PC-3 (cell line): ENCODE measurements at places on chromosomes 5 and 9. TPM values are rescaled to one million over a fixed set of nuclear protein-coding genes. Genes with fewer than 3 reads are reported as not detected.

The SOX30 gene
- 0.51 TPM in 1 of 2 replicates, not detected in the other for total RNA-seq

The SURF4 gene
- total RNA-seq = 161 and 173 TPM in 2 replicates

The ARL14EPL gene
- total RNA-seq = not detected in 2 replicates

The RNF180 gene
- total RNA-seq = 5.1 and 5.4 TPM in 2 replicates

The IL9 gene
- not detected in 2 replicates for total RNA-seq

The PCDHGA4 gene
- 0.04 TPM in 1 of 2 replicates, not detected in the other for total RNA-seq

The PLCXD3 gene
- 5.0 TPM in 2 replicates for total RNA-seq

The IRX2 gene
- 10.4 and 13.2 TPM in 2 replicates for total RNA-seq

The PCDHB10 gene
- total RNA-seq = 0.33 and 0.35 TPM in 2 replicates

The PCDHGB6 gene
- total RNA-seq = 1.1 and 1.8 TPM in 2 replicates

The JADE2 gene
- total RNA-seq = 33.2 and 42.3 TPM in 2 replicates
